NCI-H187 treated with DMSO at 0.1 percent for 48 hours (cell line): ENCODE measurements at places on chromosomes 12 and 14.

GRCh38 chr14:67749341-67750084 is 47.8 kb downstream of the RDH12 start:
- no peak for DNase-seq

DNA sequence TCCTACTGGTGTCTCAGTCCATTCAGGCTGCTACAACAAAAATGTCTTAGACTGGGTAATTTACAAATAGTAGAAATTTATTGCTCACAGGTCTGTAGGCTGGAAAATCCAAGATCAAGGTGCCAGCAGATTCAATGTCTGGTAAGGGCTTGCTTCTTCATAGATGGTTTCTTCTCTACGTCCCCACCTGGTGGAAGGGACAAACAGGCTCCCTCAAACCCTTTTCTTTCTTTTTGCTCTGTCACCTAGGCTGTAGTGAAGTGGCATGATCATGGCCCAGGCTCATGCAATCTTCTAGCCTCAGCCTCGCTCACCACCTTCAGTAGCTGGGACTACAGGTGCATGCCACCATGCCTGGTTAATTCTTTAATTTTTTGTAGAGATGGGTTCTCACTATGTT is 106.8 kb upstream of the RPH3A start:
- no peak for DNase-seq

DNA sequence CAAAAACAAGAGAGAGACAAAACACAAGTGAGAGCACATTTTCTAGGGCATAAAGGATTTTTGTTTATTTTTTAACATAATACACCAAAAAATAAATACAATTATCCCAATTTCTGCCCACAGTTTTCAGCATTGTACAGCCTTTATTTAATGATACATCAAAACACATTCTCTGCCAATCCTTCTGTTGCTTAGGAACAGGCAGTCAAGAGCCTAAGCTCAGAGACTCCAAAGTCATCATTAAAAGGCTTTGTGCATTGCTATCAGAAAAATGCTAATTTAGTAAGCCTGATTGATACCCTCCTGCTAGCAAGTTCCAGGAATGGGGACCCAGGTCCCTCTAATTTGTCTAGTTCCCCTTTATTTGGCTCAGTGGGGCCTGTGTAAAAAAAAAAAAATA is 536.5 kb downstream of the RPS29 start:
- DNase-seq, result no peak

DNA sequence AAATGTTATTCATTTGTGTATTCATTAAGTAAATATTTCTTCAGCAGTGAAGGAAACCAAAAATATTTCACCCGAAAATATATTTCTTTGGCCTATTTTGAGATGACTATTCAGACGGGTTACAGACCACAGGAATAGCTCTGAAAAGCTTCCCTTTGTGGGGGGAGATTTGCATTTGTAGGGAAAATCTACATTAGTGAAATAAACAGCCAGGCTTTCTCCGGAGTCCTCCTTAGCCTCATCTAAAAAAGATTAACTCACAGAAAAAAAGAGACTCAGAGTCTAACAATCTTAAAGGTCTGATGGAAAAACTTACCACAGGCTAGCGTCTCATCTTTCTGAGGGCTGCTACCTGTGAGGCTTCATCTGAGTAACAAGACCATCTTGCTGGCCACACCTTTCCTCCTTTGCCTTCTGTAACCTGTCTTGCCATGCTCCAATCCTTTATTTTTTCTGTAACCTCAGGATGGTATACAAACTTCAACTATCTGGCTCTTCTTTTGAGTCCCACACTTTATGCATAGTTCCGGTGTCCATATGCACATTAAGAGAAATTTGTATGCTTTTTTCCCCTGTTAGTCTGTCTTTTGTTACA is 100.7 kb downstream of the CNTN1 start:
- no peak for DNase-seq

DNA sequence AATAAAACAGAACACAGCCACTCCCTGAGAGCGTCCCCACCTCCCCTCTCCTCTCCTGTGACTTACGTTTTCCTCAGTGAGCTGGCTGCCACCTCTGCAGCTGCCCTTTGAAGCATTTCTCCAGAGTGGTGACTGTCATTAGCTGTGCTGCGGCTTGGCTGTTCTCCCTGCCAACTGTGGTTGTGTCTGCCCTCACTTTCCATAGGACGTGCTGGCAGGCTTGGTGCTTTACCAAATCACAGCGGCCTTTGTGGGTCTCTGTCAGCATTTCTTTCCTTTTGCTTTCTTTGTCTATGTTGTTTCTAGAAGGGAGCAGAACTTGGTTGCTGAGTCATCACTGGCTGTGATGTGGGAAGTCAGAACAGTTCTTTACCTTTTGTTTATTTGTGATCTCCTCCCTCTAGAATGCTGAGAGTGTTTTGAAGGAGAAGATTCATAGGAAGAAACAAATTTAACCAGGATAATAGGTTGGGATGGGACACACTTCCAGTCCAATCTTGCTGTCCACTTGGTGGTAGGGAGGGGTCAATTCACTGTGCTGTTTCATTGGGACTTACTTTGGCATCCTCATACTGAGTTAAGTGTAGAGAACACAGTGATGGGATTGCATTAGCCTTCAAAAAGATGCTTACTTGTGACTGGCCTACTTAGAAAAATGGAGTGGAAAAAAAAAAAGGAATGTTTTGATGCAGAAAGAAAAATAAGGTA is 88.2 kb downstream of the TMX1 start:
- DNase-seq, result no peak

GRCh38 chr12:91853350-91854127 is 292.1 kb downstream of the BTG1 start:
- DNase-seq, result no peak

DNA sequence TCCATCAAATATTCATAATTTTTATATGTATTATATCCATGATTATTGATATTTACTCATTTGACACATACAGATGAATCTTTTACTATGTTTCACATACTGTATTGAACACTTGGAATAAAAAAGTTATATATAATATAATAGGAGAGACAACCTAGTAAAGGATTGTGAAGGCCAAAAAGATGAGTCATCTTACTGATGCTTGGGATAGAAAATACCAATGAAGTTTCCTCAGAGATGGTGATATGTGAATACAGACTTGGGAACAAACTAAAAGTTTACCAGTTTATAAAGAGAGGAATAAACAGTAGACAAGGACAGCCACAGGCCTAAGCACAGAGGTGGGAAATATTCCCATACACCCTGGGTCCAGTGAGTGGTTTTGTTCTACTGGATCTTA is 743.9 kb upstream of the FLRT2 start:
- DNase-seq, result no peak

GRCh38 chr12:53058674-53059433 is 9.0 kb downstream of the TNS2 start:
- no peak for DNase-seq

GRCh38 chr14:60510254-60510950 is 1.5 kb downstream of the SIX6 start:
- no peak for DNase-seq

DNA sequence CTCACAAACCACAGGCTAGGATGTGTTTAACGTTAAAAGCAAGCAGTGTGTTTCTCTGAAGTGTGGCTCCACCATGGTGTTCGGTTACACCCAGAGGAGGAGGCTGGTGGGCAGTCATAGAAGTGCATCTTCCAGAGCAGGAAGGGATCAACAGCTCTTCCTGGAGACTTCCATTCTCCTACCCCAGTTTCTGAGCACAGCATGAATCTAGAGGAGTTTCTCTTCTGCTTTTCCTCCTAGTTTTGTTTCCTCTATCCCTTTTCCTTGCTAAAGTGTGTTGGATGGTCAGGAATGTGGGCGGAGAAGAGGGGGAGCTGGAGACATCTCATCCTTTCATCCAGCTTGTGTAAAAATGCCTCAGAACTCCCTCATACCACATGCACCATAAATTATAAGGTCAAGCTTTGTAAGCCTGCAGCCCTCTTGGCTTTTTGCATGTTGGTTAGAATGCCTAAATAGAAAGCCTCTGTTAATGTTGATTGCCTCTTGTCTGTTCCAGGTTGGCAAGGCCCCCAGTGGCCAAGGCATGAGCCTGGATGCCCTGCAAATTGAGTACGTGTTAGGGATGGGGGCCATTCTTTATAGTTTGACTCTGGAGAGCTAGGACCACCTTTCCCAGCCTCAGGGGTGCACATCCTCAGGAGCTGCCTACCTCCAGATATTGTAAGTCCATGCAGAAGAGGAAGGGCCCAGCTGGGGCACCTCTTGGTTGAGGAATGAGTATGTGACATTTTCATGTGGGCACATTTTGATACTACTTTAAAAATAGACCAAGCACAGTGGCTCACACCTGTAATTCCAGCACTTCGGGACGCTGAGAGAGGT is 4.0 kb upstream of the CKAP4 start:
- DNase-seq, result no peak

- no peak for DNase-seq
Measured at GRCh38 chr12:31371256-31371620, 45.3 kb upstream of the SINHCAF start.

DNA sequence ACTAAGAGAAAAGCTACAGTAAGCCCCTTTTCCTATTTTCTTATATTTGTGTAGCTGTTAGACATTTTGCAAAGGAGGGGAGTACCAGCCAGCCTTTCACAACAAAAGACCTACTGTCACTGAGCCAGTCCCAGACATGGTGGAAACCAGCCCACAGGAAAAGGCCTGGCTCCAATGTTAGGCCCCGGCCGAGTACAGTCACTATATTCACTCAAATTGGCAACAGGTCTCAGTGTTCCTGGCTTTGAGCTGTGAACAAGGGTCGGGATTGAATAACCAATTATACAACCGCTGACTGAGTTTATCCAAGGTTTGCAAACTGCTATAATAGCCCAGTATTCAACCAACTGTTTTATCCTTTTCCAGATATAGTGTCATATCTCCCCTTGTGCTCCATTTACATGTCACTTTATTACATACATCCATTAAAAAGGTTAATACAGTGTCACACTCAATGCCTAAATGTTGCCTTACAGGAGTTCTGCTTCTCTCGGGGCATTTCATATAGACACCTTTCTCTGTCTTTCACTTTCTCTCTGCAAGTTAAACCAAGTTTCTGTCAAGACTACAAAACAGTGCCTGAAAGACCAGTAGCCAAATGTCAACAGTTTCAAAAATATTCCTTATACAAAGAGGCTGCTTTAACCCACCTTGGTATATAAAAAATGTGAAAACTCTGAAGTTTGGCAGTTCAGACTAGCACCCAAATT is 178.1 kb downstream of the SOX5 start:
- DNase-seq, result no peak

DNA sequence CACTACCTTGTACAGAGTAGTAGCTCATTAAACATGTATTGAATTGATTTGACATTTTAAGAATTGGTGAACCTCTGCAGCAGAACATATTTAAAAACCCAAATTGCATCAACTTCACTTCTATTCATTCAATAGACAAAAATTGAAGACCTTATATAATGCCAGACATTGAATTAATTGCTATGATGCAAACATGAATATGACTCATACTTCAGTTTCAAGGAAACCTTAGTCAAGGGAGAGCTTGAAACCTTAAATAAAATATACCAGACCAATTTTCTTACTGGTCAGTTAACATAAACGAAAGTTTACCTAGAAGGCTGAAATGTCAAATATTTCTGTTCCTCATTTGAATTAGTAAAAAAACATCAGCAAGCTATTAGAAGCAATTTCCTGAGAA is 5.0 kb upstream of the MGAT4C start:
- no peak for DNase-seq

DNA sequence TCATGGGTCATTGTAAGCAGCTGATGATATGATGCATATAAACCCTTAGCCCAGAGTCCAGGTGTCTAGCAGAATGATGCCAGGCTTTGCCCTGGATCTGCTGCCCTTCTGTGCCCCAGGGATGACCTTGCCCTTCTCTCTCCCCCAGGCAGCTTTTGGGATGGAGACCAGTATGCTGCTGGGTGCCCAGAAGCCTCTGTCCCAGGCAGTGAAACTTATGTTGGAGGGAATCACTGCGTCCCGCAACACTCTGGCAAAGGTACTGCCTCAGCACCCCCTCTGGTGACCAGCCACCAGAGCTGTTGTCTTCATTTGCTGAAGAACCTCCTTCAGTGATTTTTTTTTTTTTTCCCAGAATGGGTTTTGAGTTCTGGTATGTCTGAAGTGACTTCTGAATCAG is 23.3 kb downstream of the CYP46A1 start:
- DNase-seq, result no peak

- DNase-seq, result no peak
Measured at GRCh38 chr12:81968421-81968820, 209.3 kb upstream of the PPFIA2 start.

- no peak for DNase-seq
Measured at GRCh38 chr12:50203691-50204090, 36.5 kb upstream of the CERS5 start.
